ENCODE measurements at places on chromosomes 16 and 17. TPM values are rescaled to one million over a fixed set of nuclear protein-coding genes. Genes with fewer than 3 reads are reported as not detected.

AARSD1 gene
- total RNA-seq: 37.3 TPM

CNTROB gene
- total RNA-seq: 55.2 TPM

ATP1B2 gene
- 0.17 TPM for total RNA-seq

KRTAP4-9 gene
- not detected for total RNA-seq

SLC47A1 gene
- not detected for total RNA-seq

ZPBP2 gene
- total RNA-seq: not detected

ETV4 gene
- 2.1 TPM for total RNA-seq

SMCR8 gene
- 24.2 TPM for total RNA-seq

ACD gene
- total RNA-seq: 34.5 TPM

HOXB4 gene
- 4.7 TPM for total RNA-seq
